Naive thymus-derived CD8-positive, alpha-beta T cell (primary cell): ENCODE measurements at places on chromosomes 5 and 9.
A peak's percentile ranks its signal among the peaks of the same experiment; 100 is the strongest.

DNA sequence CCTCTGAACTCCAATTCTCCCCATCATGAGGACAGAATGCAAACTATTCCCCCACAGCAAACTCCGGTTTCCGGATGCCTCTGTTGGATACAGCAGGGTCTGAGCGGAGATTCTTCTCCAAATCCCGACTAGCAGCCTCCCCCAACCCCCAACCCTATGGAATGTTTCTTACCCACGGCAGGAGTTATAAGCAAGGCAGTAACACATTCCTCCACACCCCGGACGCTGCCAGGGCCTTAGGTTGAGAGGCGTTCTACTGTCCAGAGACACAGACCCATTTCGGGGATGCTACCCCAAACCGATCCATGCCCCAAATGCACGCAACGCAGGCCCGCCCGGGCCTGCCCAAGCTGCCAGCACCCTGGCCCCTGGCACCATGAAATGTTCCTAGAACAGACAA is 85.6 kb upstream of the LMX1B start:
- no peak for DNase-seq

DNA sequence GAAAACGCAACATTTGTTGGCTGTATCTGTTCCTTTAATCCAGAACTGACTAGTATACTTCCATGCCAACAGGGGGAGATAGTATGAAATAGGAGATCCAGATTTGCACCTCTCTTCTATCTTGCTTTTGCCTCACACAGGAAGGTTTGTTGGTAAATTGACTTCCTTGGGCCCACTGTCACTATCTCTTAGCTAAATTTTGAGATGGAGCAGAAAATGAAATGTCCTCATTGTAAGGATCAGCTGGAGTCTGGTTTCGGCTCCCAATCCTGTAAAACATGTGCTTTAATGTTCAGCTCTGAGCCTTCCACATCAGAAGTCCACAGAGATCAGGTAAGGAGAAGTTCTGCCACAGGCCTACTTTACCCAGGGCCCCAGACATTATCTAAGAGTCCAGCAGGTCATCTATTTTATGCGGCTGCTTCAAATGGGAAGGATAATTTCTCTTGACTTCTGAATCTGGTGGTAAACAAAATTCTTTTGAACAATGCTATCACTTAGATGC is 176.8 kb downstream of the FER start:
- DNase-seq, result no peak

GRCh38 chr5:59095480-59095879 is 512.6 kb downstream of the RAB3C start:
- no peak for DNase-seq

DNA sequence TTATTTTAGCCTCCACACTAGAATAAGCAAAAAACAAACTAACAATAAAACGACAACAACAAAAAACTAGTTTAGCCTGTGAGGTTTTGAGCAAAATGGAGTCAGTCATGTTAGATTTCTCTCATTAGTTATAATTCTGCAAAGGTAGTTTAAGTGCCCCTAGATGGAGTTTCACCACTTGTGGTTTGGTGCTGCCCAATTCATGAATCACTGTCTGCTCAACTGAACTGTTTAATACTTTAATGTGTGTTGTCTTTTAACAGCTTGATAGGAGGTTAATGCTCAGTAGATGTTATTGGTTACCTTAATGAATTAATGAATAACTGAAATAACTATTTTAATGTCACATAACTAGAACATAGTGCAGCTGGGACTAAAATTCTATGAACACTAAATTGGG is 3.5 kb upstream of the PLAA start:
- DNase-seq, result no peak

GRCh38 chr9:107078061-107078460 is 205.0 kb upstream of the RAD23B start:
- DNase-seq, result no peak

- DNase-seq, result no peak
Measured at GRCh38 chr9:3845549-3845948, 319.7 kb upstream of the RFX3 start.

DNA sequence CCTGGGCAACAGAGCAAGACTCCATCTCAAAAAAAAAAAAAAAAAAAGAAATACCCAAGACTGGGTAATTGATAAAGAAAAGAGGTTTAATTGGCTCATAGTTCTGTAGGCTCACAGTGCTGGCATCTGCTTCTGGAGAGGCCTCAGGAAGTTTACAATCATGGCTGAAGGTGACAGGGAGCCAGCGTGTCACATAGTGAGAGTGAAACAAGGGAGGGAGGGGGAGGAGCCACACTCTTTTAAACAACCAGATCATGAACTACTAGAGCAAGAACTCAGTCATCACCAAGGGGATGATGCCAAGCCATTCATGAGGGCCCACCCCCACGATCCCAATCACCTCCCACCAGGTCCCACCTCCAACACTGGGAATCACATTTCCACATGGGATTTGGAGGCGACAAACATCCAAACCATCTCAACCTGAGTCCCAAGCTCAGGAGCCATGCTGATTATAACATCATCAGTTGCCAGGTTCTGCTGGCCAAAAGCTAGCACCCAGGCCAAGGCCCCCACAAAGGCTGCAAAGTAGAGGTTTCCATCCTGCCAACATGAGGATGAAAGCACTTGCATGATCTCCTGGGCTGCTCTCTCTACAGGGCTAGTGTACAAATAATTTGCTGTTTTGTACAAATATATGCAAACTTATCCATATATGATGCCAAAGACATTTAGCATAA is 15.3 kb downstream of the DENND1A start:
- no peak for DNase-seq

DNA sequence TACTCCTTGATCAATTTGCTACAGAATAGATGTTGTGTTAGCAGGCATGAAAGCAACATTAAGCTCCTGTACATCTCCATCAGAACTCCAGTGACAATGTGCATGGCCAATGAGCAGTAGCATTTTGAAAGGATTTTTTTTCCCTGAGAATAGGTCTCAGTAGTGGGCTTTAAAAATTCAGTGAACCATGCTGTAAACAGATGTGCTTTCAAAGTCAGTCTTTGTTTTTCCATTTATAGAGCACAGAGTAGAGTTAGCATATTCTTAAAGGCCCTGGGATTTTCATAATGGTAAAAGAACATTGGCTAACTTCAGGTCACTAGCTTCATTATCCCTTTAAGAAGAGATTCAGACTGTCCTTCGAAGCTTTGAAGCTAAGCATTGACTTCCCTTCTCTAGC is 150.8 kb downstream of the VPS13A start:
- no peak for DNase-seq

GRCh38 chr9:15529566-15530324 is 19.0 kb upstream of the PSIP1 start:
- no peak for DNase-seq

- no peak for DNase-seq
Measured at GRCh38 chr5:118146824-118147223, 841.5 kb downstream of the DTWD2 start.

GRCh38 chr5:54909911-54910870 is 75.2 kb downstream of the ESM1 start:
- DNase-seq, result no peak

GRCh38 chr9:68794898-68795297 is 89.9 kb downstream of the PIP5K1B start:
- no peak for DNase-seq

- peak; percentile 98 for DNase-seq
Measured at GRCh38 chr5:100535060-100536005, at the start of gene FAM174A. FAM174A (plus strand) TSS chr5:100535374; CDS start chr5:100535531, 157 bp downstream.

GRCh38 chr5:62029303-62029702 is 276.7 kb upstream of the KIF2A start:
- DNase-seq, result no peak

GRCh38 chr9:110303133-110303532 is 34.5 kb downstream of the TXNDC8 start:
- DNase-seq, result no peak

DNA sequence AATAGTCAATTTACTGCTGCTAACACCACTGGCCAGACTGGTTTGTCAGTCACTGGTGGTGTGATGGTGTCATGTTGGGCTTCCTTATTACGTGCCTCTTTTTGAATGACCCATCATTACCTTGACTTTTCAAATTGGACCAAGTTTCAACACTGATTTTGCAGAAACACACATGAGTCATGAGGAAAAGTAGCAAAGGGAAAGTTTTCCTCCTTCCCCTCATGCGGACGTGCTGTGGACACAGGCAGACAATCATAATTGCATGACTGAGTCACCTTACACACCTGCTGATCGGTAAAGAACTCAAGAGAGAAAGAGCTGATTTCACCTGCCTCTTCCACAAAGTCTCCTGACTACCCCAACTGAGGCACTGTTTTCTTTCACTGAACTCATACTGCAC is 324.5 kb downstream of the ARRDC3 start:
- no peak for DNase-seq

GRCh38 chr5:84382363-84383295 is 2.1 kb downstream of the EDIL3 start:
- no peak for DNase-seq

DNA sequence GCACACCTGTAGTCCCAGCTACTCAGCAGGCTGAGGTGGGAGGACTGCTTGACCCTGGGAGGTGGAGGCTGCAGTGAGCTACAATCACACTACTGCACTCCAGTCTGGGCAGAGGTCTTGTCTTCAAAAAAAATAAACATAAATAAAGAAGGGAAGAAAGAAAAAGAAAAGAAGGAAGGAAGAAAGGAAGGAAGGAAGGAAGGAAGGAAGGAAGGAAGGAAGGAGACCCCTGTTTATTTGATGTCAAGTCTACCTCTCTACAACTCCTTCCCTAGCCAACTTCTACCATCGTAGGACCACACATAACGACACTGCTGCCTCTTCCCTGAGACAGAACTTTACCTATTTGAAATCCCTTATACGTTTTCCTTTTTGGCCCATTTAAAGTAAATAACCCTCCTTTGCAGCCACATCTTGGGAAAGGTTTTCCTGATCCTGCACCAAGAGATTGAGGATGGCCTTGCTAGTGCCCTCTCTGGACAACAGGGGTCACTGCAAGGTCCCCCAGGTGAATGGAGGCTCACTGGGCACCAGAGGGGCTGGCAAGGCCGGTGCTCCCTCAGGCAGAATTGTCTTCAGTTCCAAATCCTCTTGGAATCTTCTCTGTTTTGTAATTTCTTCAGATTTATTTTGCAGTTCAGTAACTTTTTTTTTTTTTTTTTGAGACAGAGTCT is 10.5 kb downstream of the RPS14 start:
- no peak for DNase-seq

GRCh38 chr9:93225417-93225816 is 41.5 kb downstream of the WNK2 start:
- DNase-seq, result no peak

DNA sequence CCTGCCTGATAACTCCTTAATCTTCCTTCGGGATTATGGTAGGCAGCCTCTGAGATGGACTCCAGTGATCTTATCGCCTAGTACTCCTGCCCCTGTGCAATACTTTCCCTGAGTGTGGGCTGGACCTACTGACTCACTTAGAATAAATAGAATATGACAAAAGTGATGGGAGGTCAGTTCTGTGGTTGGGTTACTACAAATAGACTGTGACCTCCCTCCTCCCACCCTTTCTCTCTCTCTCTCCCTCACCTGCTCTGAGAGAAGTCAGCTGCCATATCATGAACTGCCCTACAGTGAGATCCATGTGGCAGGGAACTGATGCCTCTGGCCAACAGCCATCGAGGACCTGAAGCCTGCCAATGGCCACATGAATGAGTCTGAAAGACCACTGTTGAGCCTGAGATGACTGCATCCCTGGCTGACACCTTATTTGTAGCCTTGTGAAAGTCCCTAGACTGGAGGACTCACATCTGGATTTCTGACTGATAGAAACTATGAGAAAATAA is 31.7 kb downstream of the NRG2 start:
- no peak for DNase-seq

- DNase-seq, result no peak
Measured at GRCh38 chr5:165616490-165617405, 2111.3 kb downstream of the MAT2B start.

DNA sequence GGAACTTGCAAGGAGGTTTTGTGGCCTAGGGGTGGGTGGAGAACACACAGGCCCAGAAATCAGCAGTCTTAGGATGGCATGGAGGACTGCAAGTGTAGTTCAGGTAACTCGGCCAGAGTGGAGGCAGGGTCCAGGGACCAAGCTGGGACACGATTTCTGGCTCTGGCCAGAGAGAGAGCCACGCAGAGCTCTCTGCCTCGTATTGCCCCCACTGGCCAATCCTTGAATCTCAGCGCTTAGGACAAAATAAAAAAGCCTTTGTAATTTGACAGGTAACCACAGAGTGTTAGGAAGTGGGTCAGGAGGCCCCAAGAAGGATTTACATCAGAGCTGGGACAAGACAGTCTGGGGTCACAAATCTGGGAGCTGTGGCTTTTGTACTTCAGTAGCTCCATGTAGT is 11.7 kb downstream of the MAP3K1 start:
- no peak for DNase-seq

DNA sequence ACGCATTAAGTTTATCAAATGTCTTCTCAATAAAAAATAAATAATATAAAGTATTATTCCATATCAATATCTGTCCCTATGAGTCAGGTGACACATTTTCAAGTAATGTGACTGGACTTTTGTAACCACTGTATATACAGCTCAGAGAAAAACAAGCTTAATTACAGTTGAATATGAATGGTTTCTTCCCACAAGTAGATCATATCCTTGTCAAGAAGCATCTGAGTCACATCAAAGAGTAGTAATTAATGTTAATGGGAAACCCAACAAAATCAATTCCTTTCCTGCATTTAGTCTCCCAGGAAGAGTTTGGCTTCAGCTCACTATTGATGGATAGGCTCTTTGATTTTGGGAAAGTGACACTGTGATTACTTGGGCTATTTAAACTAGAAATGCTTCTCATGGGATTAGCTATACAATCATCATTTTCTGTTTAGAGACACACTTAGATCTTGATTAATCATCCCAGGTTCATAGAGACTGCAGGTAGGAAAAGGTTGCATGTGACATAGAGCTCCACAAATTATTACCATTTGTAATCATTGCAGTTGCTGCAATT is 292.9 kb downstream of the GABRG2 start:
- no peak for DNase-seq

DNA sequence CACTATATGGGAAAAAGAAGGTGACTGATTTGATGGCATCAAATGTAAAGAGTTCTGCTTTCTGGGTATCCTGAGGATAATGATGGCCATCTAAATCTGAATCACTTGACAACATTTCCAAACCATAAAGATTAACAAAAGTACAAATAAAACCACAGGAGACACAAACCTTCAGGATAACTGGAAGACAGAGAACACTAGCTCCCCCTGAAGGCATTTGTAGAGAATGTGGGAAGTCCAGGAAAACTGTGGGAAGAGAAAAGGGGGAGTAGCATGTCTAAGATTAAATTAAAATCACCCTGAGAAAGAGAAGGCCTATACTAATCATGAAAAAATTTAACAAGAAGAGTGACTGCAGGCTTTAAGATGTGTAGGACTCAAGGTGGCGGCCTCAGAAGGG is 116.2 kb downstream of the PRELID2 start:
- no peak for DNase-seq
